Pulmonary artery endothelial cell (primary cell): ENCODE measurements at places on chromosomes 7 and 10.

DNA sequence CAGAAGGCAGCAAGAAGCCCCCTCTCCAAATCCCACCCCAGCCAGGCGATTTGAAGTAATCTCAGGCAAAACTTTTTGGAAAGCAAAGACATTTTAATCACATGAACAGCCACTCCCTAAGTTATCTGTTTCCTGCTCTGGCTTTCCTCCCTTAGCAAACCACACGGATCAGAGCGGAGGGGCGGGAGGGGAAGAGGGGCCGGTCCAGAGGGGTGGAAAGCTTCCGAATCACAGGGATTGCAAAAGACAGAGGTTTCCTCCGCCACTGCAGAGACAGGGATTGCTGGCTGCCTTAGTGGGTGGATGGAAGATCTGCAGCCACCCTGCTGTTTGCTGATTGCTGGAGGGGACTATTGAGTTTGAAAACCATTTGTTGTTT, 41.2 kb downstream of the ZCCHC24 start:
- DNase-seq = no peak

DNA sequence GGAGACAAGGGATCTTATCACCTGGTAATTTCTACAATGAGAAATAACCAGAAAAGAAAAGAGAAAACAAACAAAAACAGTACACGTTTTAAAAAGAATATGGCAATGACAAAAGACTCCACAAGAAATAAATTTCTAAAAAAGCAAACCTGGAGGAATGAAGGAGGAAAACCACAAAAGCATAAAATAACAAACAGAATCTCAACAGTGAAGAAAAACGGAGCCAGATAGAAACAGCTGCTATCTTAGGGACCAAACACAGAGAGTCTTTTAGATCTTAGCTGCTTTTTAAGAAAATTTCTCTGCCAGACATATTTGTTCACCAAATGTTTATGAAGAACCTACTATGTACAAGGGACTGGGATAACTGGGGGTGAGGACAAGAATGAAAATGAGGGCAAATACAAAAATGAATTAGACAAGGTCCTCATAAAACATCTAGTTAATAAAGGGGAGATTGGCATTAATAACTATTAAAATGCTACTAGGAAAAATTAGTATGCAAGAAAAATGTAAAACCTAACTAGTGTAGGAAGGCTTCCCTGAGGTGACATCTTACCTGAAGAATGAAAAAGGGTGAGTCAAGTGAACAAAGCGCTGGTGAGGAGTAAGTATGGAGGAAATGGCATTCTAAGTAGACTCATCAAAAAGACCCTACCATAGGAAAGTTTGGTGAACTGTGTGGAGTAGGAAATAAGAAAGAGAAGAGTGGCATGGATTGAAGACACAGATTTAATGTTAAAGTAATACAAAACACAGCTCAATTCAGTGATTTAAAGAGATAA, 34.3 kb downstream of the WASL start:
- no peak for DNase-seq

DNA sequence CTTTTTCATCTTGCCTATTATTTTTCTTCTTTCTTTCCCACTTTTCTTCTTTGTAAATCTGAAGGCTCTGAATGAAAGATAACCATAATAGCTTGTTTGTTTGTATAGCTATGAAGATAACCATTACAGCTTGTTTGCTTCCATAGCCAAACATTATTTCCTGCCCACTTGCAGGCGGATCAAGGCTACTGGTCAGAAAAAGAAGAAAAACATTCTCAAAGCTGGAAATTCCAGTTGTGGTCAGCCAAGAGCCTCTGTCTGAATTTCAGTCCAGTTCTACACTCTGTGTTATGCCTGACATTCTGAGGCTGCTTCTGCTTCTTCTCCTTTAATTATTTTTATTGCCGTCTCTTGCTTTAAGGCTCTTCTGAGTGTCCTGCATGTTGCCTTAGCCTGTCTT, 48.9 kb downstream of the TMEM178B start:
- DNase-seq = no peak

GRCh38 chr7:15682111-15682510, 4.4 kb downstream of the MEOX2 start:
- DNase-seq = no peak

DNA sequence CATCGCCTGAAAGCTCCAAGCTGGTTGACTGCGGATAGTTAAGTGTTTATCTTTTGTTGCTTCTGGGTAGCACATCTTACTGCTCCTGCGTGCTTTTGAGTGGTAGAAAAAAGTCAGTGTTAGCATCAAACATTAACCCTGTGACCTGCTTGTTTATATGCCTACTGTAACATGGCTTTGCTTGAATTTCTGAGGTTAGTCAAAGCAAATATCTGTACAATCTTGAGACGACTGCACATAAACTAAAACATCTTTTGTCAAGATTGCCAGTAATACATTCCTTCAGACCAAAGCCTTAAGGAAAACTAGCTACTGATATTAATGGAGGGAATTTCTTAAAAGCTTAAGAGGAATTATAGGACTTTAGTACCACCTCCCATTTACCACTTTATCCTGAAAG, 163.7 kb downstream of the BAMBI start:
- DNase-seq = no peak

DNA sequence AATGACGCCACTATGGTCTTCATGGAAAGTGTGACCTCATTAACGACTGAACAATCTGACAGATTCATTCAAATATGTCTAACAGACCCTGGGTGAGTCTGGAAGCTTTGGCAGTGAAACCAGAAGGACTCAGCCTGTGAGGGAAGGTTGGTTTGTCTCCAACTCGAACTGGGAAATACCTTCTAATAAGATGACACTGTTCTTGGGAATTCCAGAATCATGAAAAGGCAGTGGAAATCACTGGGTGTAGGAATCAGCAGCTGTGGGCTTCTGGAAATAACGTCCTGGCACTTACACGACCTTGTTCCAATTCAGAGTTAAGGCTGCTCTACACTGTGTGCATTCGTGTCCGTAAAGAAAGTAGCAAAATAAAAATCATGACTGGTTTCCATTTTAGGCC, 75.1 kb downstream of the DGKI start:
- no peak for DNase-seq

GRCh38 chr10:35433851-35434426, 97.6 kb downstream of the CCNY start:
- no peak for DNase-seq

DNA sequence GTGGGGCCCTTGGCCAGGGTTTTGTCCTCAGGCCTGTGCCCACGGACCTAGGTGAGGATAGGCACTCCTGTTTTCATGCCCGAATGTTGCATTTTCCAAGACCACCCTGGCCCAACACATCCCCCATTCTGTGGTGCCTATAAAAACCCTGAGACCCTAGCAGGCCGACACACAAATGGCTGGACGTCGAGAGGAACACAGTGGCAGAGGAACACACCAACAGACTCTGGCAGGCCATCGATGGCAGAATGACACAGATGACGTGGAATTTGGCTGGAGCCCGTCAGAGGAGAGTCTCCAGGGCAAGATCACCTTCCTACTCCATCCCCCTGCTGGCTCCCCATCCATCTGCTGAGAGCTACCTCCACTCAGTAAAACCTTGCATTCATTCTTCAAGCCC, 898.8 kb downstream of the ANKRD7 start:
- no peak for DNase-seq

DNA sequence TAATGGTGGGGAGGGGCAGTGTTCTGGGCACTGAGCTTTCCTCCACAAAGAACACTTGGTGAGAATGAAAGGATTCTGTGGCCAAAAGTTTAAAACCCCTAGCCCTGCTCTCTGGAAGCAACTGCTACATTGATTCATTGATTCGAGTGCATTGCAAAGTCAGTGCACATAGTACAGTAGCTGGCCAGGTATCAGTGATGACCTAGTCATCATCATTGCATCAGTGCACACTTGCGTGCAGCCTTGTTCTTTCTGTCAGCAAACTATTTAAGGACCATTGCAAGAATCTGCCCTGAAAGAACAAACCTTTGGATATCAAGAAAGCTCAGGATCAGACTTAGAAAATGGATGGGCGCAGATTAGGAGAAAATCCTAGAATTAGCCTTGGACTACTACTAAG, 47.4 kb downstream of the CUL1 start:
- no peak for DNase-seq

- DNase-seq = no peak
Observed at GRCh38 chr7:54183055-54183454, 359.1 kb upstream of the VSTM2A start.

DNA sequence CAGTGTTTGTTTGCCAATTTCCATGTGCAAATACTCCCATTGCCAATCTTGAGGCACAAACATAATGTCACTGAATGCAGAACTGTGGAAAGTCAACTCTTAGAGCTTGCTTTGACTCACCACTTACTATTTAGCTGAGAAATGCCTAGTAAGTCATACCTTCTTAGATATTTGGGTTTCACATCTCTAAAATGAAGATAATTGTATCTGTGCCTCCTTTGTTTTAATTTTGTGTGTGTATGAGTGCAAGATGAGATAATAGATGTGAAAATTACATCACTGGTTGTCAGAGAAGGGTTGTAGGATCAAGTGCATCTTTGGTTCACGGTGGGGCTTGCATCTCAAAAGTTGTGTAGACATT, 407.5 kb downstream of the INHBA start:
- no peak for DNase-seq

DNA sequence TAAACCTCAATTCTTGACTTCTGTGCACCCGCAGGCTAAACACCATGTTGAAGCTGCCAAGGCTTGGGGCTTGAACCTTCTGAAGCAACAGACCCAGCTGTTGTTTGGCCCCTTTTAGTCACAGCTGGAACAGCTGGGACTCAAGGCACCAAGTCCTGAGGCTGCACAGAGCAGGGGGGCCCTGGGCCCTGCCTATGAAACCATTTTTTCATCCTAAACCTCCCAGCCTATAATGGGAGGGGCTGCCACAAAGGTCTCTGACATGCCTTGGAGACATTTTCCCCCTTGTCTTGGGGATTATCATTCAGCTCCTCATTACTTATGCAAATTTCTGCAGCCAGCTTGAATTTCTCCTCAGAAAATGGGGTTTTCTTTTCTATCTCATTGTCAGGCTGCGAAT, 31.8 kb downstream of the LMBR1 start:
- no peak for DNase-seq

- no peak for DNase-seq
Observed at GRCh38 chr7:93574269-93574645, 267 bp downstream of the CALCR start.

DNA sequence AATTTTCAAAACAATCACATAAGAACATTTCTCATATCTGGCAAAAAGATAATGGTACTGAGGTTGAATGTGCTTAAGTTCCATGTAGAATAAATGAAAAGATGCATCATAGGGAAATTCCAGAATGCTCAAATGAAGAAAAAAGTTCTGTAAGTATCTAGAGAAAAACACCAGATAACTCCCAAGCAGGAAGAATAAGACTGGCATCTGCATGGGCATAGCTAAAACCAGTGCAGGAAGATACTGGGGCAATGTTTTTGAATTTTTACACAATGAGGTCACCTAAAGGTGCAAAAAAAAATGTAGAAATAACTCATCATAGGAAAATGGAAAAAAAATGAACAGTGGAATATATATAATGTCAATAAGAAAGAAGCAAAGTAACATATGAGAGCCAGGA, 275.2 kb downstream of the BAMBI start:
- DNase-seq = no peak

- DNase-seq = no peak
Observed at GRCh38 chr7:77184990-77185389, 14.6 kb downstream of the FGL2 start.

DNA sequence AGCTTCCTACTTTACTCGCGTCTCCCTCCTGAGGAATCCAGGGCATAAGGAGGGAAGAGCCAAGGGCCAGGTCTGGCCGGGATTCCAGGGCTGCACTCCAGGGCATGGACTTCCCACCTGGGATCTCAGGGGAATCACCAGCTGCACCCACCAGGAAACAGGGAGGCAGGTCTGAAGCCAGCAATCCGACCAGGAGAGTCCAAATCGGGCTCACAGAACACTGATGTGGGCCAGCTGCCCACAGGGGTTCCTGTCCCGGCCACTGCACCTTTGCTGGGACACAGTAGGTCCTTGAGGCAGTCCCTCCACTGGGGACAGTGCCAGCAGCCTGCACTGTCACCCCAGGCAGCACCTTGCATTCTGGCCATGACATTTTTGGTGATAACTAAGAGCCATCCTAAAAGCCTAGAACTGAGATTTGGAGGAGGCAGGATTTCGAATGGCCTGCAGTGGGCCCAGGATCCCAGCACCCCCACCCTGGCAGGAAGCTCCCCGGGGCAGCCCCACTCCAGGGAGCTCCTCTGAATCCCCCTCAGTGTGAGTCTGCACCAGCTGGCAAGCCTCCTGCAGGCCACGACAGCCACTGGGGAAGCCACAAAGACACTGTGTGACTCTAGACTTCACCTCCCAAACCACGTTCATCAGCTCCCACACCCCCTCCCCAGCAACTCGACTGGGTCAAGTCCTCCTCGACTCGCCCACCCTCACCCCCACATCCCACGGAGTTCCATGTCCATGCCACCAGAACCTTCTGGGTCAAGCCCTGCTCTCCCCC, 71.5 kb upstream of the PPP2R2D start:
- no peak for DNase-seq

DNA sequence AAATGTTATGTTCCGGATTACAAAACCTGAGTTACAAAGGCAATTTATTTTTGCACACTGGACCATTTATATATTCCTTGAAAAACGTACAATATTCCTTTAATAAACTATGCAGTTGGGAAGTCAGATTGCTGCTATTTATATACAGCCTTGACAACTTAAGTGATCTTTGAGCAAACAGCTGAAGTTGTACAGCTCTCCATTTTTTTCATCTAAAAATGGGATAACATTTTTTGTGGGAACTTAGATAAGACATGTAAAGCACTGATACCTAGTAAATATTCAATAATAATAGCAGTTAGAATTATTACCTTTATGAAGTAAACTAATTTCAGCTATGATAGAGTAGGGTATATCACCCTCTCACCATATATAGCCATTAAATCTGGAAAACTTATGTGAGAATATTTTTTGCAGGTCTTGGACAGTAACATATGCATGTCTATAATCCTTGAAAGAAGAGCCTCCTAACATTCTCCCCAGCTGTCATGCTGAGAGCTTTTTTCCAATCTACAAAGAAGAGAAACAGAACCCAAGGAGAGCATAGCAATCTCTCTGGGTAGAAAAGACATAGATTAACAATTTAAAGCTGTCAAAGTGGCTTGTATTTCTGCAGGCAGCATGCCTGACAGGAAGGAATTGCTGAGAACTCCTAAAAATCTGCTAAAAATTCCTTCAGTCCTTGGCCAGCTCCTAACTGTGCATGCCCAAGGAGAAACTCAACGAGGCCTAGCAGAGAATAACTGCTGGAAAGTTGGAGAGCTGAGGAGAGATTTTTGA, 326.0 kb downstream of the CRPPA start:
- no peak for DNase-seq

DNA sequence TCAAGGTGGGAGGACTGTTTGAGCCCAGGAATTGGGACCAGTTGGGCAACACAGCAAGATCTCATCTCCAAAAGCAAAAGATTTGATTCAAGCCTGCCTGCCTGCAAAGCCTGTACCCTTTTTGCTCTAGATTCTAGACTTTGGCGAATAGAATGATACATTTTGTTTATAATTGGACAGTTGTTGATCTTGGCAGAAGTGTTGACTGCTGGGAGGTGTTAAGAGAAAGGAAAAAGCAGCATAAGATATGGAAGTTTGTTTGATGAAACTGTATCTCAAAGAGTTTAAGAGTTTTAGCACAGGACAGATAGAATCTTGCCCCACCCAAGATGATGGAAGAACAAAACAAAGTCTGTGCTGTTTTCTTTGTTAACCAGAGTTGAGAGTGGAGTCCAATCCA, 224.1 kb downstream of the AUTS2 start:
- DNase-seq = no peak

GRCh38 chr7:94514917-94515316, 5.3 kb downstream of the CASD1 start:
- DNase-seq = no peak
